ENCODE measurements at places on chromosomes 3 and 15.

DNA sequence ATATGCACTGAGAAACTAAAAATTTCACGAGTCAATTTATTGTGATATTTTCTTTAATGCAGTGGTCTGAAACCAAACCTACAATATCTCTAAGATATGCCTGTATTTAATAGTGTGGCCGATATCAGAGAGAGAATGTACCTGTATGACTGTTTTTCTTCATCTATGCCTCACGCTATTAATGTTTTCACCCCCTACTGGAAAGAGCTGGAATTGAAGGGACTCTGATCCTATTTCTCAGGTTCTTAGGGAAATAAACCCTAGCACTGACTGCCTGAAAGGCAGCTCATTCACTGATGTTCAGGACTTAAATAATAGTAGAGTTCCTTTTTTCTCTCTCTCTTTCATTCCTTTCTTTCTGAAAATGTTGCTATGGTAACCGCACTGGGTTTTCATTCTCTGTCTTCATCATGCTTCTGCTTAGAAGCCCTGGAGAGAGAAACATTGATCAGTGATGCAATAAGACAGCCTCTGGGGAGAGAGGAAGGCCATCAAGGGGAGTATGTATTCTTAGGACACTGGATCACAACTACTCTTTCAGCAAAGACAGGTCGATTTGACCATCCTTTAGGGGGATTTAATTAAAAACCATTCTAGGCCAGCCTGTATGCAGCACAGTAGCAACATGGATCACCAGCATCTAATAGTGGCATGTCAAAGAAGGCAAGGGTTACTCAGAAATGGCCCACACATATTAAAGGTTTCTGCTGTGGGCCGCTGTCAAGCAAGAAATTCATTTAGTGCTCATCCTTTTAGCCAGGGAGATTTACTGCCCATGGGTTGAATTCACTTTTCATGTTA lies 1135.7 kb downstream of the IGSF11 start:
- no peak for DNase-seq

DNA sequence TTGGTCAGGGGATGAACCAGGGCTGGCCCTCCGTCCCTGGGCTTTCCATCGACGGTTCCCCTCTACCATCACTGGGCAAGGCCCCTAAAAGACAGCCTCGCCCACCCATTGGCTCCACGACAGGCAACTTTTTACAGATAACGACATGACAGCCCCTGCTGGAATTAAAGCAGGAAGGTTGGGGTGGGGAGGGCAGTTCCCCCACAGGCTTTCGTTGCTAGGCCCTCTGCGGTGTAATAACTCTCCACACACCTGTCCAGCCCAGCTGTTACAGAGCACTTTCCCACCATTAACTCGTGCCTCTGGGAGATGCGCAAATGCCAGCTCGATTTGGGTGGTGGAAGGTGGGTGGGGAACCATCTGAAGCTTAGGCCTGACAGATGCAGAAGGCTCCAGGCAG lies 264.2 kb upstream of the TLE3 start:
- DNase-seq = peak; percentile 55

DNA sequence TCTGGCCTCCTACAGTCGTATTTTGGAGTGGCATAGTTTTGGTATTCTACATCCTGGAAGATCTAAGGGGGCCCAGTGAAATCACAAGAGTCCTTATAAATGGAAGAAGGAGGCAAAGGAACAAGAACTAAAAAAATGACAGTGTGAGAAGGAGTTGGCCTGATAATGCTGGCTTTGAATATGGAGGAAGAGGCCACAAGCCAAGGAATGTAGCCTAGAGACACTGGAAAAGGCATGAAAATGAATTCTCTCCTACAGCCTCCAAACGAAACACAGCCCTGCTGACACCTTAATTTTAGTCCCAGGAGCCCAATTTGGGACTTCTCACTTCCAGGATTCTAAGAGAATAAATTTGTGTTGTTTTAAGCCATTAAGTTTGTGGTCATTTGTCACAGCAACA lies 54.6 kb upstream of the LIPC start:
- DNase-seq = no peak

DNA sequence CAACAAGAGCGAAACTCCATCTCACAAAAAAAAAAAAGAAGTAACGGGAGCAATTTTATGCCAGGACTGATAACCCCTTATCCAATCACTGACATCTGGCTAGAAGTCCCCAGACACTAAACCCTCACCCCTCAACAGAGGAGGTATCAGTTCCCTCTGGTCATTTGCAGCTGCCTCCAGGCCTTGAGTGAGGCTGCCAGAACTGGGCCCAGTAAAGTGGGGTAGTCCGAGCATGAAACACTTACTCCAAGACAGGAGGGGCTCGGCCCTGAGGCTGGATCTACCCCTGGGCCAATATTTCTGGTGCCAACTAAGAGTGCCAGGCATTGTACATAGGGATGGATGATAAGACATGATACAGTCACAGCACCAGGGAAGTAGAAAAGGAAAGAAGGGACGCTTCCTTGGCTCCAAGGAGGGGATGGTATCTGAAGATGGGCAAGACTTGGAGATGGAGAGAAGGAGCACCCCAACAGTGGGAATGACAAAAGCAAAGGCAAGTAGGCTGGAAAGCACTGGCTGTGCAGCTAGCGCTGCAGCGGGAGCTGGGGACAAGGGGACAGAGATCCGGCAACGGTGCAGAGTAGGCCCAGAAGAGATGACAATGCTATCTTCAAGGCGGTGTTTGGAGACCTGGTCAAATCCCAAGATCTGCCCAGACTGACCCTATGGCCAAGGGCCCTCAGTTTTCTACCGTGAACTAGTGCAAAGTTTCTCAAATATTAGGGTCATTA lies 2.2 kb downstream of the XXYLT1 start:
- no peak for DNase-seq

- no peak for DNase-seq
These were observed 228.9 kb downstream of the FEZF2 start for GRCh38 chr3:62144482-62144881.

GRCh38 chr3:150897592-150897991 lies 7.6 kb downstream of the MINDY4B start:
- no peak for DNase-seq

- no peak for DNase-seq
These were observed 586.3 kb upstream of the LMCD1 start for GRCh38 chr3:7915356-7915755.

DNA sequence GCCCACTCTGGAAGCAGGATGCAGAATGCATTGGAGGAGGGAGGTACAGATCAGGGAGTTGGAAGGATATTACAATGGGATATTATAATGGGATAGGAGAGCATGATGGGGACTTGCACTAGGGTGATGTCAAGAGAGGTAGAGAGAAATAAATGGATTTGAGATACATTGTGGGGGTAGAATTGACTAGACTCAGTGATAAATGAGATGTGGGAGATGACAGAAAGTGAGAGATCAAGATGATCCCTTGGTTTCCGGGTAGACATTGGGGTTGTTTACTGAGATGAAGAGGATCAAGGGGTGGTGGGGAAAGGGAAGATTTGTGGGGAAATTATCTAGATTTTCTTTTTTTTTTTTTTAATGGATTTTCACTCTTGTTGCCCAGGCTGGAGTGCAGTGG lies 42.7 kb downstream of the BFSP2 start:
- DNase-seq = no peak

DNA sequence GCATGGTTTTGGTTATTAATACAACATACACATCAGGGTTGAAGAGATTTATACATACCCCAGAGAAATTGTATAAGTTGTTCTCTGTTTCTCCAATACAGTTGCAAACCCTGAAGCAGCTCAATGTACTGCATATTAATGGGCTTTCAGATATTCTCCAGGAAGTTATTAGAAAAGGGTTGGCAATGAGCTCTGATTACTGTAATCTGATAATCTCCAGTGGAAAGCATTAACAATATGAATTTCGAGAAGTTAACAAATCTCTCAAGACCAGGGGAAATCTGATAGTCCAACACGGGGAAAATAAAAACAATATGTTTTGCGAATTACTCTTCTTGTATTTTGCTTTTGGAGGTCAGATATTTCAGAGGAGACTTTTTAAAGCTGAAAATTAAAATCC lies 950.1 kb downstream of the TBL1XR1 start:
- DNase-seq = no peak

DNA sequence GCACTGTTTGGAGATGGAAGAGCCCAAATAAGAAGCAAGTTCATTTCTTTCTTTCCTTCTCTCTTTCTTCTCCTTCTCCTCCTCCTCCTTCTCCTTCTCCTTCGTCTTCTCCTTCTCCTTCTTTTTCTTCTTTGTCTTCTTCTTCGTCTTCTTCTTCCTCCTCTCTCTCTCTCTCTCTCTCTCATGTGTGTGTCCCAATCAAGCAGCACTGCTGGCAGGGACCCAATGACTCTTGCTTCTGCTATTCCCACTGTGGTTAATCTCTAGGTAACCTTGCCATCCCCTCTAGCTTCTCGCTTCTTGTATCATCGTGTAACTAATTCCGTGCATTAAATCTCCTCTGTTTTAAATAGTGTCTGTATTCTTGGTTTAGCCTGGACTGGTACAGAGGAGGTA lies 26.1 kb upstream of the ZNF280D start:
- DNase-seq = no peak

GRCh38 chr15:65414841-65415621 lies 7.7 kb downstream of the IGDCC4 start:
- DNase-seq = no peak

DNA sequence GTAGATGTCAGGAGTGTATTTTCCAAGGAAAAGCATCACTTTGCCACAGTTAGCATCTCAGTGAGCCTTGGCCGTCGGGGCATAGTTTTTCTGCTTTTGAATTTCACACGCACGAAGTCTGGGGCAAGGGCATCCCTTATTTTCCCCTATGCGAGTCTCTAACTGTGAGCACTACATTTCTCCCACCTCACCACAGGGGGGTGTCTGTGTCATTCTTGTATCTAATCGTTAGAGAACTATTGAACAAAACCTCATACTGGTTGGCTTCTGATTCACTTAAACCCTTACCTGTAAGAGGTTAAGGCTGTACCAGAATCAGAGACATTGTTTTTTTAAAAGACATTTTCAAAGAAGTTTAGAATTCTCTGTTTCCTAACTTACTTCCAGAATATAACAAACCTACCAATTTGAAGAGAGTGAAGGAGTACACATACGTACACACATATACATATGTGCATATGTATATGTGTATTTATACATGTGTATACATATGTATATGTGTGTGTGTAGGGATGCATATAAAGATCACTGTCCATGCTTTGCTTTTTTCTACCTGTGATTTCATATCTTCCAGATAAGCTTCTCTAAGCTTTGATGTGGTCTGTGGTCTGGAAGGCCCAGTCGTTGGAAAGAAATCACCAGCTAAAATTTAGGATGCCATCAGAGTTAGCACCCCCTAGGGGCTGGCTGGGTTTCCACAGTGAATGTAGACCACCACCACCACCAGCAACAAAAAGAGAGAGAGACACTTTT lies 49.4 kb downstream of the MYZAP start:
- no peak for DNase-seq

GRCh38 chr3:190058521-190059241 lies 62.0 kb downstream of the P3H2 start:
- DNase-seq = no peak

- no peak for DNase-seq
These were observed 7.5 kb upstream of the OPA1 start for GRCh38 chr3:193585530-193585929.

- DNase-seq = no peak
These were observed 49.0 kb downstream of the MEF2A start for GRCh38 chr15:99614749-99615288.

GRCh38 chr3:4634894-4635293 lies 141.7 kb downstream of the ITPR1 start:
- DNase-seq = no peak

GRCh38 chr3:120280566-120280965 lies 4.5 kb downstream of the GPR156 start:
- no peak for DNase-seq

- no peak for DNase-seq
These were observed 78.3 kb upstream of the CDIN1 start for GRCh38 chr15:36501063-36501678.

DNA sequence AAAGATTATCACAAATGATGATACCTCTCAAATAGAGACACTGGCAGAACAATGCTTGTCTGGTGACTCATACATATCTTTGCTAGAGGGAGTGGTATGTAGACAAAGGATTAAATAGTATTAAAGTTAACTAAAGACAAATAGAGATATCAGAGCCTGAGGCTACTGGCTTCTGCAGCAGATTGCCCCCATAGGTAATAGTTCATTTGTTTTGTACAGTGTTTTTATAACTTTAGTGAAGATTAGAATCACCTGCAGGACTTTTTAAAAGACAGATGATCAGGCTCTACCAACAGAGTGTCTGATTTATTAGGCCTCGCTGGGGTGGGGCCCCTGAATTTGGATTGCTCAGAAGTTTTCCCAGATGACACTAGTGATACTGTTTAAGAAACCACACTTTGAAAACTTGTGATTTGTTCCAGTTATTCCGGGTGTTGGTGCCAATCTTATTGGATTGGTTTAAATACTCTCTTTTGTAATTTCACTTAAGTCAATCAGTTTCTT lies 96.4 kb downstream of the NAALADL2 start:
- no peak for DNase-seq

GRCh38 chr3:60238550-60238949 lies 1012.7 kb downstream of the FHIT start:
- DNase-seq = no peak

DNA sequence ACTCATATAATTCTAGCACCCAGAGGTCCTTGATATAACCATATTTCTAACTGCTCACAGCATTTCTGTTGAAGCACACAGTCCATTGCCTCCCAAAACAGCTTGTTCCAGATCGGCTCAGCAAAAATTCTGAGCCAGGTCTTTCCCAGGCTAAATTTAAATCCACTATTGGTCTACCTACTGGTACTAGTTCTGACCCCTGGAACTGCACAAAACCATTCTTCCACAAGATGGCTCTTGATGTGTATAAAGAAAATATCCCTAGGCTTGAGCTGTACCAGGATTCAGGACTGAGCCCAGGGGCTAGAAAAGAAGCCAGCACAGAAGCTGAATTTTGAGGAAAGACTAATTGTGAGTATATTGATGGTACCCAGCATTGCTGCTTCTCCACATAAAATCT lies 75.4 kb upstream of the ABHD17C start:
- DNase-seq = no peak

- DNase-seq = no peak
These were observed 126.5 kb downstream of the FAM43A start for GRCh38 chr3:194812176-194812575.

- DNase-seq = no peak
These were observed 5.5 kb downstream of the SMAD6 start for GRCh38 chr15:66707310-66708082.

DNA sequence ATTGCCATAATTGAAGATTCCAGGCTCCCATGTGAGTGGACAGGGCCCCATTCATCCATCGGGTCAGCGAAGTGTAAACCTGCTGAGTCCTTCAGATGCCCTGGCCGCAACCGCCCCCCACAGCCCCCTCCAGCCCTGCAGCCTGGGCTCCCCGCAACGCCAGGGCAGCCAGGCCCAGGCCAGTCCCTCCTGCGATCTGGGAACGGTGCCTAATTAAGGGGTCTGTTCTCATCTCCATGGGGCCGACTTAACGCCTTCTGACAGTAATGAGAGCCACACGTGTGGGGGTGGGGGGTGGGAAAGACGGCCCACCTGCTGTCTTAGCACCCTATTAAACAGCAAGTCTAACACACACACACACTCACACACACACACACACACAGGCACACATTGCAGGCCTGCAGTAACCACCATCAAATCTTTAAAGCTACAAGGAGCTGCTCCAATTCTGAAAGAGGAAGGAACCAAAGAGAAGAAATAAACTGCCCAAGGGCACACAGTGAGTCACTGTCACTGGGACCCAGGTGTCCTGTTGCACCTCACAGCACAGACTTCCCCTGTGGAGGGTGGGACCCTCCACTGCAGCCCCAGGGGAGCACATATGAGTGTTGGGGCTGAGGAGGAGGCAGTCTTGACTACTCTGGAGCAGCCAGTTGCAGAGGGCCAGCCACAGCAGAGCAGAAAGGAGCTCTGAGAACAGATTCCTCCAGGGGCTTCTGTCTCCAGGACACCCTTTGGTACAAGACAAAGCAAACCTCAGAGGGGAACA lies 31.8 kb upstream of the HES1 start:
- no peak for DNase-seq
